ENCODE measurements at places on chromosomes 4 and X.

- DNase-seq: no peak
Observed at GRCh38 chr4:150078579-150079080, 385 bp downstream of the DCLK2 start.

DNA sequence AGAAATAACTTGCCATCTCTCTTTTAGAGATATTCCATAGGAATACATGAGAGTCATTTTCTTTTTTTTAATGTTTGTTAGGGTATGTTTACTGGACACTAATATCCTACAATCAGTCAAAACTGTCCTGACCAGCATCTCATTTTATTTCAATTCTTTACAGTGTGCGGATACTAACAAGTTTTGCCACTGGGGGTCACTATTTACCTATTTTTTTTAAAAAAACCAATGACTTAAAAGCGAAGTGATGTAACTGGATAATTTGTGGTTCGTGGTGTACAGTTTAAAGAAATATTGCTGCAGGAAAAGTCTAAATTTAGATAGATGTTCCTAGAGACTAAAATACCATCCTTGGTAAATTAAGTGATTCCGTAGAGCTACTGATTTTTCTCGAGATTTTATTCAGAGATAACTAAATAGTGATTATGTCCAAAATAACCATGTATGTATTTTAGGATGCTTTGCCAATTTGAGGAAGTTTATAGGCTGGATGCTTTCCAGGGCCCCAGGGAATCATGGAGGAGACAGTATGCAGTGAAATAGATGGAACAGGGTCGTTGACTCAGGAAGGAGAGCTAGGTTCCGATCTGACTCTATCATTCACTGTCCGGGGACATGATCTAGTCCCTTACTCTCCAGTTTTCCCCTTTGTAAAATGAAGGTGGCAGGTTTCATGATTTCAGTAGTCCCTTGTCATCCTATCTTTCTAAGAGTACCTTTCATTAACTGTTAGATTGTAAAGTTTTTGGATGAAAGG lies 34.0 kb upstream of the GNPDA2 start:
- no peak for DNase-seq

DNA sequence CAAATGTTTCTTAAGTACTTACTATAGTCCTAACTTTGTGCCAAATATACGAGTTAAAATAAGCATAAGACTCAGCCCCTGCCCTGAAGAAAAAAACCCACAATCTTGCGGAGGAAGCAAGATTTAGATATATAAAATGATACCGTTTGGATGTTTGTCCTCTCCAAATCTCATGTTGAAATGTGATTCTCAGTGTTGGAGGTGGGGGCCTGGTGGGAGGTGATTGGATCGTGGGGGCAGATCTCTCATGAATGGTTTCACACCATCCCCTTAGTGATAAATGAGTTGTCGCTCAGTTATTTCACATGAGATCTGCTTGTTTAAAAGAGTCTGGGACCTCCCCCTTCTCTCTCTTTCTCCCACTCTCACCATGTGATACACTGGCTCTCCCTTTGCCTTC lies 28.7 kb downstream of the EFHC2 start:
- no peak for DNase-seq

- no peak for DNase-seq
Observed at GRCh38 chr4:55020131-55020530, 105.3 kb downstream of the KDR start.

DNA sequence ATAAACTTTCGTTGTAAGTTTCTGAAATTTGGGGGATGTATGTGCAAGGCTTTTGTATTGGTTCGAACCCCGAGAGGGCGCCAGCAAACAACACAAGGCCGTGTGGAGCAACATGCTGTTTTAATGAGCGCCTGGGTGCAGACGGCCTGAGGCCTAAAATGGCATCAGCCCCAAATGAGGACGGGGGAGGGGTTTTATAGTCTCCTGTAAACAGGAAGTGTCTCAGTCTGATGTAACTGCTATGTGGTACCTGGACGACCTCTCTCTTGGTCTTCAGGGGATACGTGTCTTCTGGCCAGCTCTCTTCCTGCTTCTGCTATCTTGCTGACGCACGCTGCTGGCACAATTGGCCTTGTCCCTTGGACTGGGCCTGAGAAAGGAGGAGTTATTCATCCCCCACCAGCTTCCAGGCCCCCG lies 1348.0 kb downstream of the ADGRL3 start:
- no peak for DNase-seq

- no peak for DNase-seq
Observed at GRCh38 chrX:9919632-9920172, 47.5 kb upstream of the CLDN34 start.

DNA sequence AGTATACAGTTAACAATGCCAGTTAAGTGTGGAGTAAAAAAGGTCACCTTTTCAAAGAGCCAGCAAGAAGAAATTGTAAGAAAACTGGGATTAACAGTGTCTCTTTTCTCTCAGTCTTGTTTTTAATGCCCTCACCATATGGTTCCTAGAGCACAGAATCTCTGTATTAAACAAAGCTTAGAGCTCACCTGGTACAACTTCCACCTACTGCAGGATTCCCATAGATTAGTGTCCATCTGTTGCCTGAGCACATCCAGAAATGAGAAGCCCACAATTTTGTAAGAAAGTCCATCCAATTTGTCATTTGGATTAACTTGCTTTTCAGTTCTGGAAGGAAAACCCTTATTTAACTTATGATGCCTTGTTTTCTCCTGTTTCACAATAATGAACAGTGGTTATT lies 1037.1 kb downstream of the STPG2 start:
- no peak for DNase-seq

DNA sequence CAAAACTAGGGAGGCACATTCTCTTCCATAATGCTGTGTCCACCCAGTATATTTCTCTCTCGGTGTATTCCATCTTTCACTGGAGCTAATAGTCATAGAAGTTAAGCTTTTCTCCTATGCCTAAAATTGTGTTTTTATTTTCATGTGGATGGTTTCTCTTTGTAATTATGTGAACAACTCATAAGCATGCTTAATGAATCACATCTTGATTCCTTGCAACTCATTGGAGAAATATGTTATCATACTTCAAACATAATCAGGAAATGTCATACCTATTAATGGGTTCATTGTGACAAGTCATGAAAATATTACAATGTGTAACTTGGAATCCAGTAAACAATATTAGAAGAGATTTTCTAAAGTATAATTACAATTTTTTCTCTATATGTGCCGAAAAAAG lies 186.3 kb downstream of the SLC7A11 start:
- no peak for DNase-seq

DNA sequence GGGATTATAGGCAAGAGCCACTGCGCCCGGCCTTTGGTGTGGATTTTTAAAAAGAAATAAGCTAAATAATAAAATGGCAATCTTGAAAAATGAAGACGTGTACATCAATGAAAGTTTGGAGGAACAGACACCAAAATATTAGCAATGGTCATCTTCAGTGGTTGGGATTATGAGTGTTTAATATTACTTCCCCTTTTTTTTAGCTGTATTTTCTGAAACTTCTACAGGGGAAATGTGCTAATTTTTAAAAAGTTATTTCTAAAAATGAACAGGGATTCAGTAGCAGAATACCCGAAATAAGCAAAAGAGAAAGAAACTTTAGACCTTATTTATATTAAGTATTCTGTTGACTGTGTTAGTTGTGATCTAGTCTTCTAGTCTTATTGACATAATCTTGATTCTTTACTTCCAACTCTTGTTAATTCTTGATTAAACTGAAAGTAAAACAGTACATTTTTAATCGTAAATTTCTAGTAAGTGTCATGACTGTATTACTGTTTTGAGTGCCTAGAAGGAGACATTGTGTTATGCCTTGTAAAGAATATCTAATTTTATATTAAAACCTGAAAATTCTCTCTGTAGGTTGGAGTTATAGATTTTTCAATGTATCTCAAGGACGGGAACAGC lies 51.3 kb downstream of the RUFY3 start:
- DNase-seq: no peak

DNA sequence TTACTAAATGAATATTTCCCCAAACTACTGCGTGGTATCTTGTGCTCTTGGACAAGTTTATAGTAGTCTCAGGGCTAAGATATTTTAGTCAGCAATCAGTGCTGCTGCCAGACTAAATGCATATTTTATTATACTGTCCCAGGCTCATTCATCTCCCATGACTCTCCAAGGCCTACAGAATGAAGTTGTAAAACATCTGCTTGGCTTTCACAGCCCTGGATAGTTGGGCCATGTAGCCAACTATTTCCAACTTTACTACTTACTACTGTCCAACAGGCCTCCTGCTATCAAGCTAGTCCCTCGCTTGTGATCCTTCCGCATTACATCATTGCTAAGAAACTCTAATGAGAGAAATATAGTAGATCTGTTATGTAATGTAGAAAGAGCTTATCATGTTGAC lies 31.4 kb downstream of the MAGEB16 start:
- no peak for DNase-seq

GRCh38 chr4:3387154-3387942 lies 54.4 kb upstream of the HGFAC start:
- DNase-seq: no peak

All from activated T-cell treated with anti-CD3 and anti-CD28 coated beads for 1 hour (primary cell).